ENCODE measurements at places on chromosomes 5 and 9.

- peak; percentile 8 for DNase-seq
Measured at GRCh38 chr5:88729084-88729828, 153.7 kb downstream of the MEF2C start.

DNA sequence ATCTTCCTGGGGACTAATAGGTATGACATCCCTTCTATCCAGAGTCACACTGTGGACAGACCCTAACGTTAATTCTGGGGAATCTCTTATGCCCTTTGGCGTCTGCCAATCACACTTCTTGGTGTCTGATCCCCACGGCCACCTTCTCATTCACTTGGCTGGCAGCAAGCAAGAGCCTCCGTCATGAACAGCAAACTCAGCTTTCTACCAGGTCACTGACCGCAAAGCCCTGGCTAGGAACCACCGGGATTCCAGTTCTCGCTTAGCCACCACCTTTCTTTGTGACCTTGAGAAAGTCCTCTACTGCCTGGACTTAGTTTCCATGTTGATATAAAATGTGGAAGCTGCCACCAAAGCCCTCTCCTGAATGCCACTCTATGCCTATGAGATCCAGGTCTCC lies 67.7 kb upstream of the FCN1 start:
- no peak for DNase-seq

- DNase-seq, result no peak
Measured at GRCh38 chr9:4382722-4383317, 83.0 kb upstream of the GLIS3 start.

GRCh38 chr5:77885519-77885918 lies 109.4 kb upstream of the TBCA start:
- no peak for DNase-seq
